ENCODE measurements at places on chromosomes 5 and 9. TPM values are rescaled to one million over a fixed set of nuclear protein-coding genes. Genes with fewer than 3 reads are reported as not detected.

GRCh38 chr5:157464519-157465171, 4.6 kb downstream of the NIPAL4 start:
- DNase-seq, result peak; percentile 73

KIF27 gene
- 9.9 TPM for total RNA-seq

- DNase-seq, result no peak
Observed at GRCh38 chr9:107285286-107285685, 2.2 kb downstream of the RAD23B start.

- DNase-seq, result no peak
Observed at GRCh38 chr9:21510806-21511205, 28.7 kb upstream of the IFNE start.

GRCh38 chr5:137611011-137611580, 112.0 kb upstream of the SPOCK1 start:
- DNase-seq, result no peak

CCL21 gene
- 9.6 TPM for total RNA-seq

SPATA31E1 gene
- total RNA-seq, result not detected

DNA sequence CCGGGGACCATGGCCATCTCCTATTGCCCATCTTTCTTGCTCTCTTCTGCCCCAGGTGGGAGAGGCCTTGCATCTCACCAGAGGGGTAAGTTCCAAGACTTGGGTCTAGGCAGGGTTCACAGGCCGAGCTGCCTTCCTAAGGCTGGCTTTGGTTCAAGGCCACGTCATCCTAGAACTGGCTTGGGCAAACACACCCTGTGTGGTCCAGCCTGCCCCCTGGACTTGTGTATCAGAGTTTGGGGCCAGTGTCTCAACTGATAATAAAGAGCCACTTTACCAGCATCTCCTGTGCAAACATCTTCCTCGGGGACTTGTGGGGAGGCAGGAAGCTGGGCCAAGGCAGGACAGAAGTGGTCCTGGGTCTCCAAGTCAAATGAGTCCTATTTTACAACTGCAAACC, 17.8 kb downstream of the BOD1 start:
- DNase-seq, result no peak

DNA sequence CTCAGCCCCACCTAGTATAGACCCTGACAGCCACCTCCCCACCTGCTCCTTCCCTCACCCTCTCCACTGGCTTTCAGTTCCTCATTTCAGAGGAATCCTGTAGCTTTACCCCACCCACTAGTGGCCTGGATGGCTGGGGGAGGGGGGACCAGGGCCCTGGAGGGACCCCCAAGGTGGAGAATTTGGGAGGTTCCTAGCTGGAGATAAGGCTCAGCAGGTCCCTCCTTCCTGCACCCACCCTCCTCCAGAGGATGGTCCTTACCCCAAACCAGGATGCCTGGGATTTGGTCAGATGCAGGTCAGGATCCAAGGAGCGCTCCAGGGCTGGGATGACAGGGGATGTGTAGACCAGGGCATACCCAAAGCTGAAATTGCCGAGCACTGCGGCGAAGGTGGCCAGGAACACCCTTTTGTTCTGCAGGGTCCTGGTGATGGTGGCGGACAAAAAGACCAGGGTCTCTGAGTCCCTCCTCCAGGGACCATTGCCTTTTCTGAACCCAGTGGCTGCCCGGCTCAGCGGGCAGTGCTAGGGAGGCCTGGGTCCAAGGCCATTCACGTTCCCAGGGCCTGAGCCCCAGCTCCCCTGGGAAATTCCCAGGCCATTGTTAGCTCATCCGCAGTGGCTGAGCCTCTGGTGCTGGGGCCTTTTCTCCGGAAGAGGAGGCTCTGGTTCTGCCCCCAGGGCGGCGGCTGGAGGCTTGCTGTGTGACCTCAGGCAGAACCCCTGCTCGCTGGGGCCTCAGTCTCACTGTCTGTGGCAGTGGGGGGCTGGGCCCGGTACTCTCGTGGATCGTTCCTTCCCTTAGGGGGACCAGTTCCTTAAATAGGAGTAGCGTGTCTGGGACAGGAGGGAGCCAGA, 678 bp downstream of the SLC2A6 start:
- no peak for DNase-seq

- DNase-seq, result no peak
Observed at GRCh38 chr5:63554191-63554590, 408.1 kb downstream of the HTR1A start.

DNA sequence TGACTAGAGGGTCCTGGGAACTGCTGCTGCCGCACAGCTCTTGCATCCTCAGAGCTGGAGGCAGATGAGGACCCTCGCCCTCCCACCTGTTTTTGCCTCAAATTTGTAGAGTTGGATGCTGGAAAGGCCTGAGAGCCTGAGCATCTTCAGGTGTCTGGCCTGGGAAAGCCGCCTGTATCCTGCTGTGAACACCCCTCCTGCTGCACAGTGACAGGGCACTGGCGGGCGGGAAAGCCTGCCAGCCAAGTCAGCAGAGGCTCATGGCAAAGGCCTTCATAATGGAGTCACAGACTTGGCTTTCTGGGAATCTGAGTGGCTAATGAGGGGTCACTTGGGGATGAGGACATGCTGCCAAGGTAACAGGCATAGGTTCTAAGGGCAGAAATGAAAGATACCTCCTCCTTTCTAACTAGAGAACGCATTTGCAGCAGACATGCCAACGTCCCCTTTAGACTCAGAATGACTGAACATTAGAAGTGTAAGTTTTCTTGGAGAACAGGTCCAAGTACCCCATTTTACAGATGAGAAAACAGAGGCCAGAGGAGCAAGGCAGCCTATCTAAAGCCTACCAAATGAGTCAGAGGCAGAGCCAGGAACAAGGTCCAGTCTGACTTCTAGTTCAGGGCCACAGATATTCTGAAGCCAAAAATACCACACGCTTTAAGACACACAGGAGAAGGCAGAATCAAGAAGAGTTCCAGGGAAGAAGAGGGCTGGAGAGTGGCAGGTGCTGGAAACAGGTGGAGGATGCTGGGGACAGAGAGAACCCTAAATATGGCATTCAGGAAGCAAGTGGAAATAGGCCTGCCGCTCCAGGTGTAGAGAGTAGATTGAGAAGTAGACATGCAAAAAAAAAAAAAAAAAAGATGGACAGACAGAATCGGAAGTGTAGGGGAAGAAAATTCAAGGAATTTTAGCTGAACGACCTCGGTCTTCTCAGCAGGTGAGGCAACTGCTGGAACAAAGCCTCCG, 44.1 kb downstream of the EPB41L4B start:
- no peak for DNase-seq

Measured in tibial nerve (tissue), 4 donors.